ENCODE measurements at places on chromosomes 7 and 10.

DNA sequence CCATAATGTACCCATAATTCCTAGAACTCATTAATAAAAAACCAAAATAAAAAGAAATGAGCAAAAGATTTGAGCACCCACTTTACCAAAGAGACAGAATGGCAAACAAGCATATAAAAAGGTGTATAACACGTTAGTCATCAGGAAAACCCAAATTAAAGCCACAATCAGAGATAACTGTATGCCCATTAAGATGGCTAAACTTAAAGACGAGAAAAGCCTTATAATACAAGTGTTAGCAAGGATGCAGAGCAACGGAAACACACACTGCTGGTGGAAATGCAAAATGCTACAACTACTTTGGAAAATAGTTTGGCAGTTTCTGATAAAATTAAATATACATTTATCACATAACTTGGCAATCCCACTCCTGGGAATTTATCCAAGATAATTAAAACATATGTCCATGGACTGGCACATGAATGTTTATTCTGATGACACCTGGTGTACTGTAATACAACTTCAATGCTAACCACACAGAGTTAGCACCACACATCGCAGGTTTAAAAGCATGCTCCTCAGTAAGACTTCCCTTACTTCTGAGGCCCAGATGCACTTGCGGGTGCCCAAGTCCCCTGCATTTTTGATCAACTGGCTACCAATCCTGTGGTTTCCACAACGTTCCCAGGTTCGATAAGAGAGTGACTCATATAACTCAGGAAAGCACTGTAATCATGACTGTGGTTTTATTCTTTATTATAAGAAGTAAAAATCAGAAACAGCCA lies 158.6 kb downstream of the SNX13 start:
- no peak for DNase-seq

DNA sequence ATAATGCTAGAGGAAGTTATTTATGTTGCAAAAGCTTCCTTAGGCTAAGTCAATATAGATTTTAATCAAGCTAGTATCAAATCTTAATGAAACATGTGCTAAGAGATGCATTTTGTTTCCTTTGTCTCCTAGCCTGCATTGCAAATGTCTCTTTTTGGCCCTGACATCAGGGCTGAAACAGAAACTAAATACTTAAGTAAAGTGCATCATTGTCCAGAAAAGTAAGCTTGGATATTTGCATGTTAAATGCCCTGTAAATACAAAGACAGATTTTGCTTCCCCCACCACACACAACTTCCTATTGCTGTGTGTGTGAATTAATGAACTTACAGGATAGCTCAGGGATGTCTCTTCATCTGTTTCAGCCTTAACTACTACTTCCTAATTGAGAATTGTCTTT lies 10.0 kb upstream of the STAMBPL1 start:
- no peak for DNase-seq

DNA sequence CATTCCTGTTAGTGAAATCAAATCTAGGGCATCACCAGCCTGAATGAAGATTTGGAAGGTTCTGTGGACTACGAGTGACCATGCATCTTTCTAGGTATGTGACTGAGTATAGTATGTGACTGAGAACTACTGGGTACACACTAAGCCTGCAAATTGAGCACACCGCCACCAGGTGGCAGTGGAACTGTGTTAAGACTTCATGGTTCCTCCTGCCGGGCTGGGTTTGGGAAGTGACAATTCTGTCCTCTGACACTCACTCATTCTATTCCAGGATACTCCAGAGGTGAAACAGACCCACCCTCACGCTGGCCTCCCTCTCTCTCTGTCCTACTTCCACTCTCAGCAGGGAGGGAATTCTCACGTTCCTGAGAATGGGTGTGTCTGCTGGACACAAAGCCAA lies 84.0 kb upstream of the TMEM248 start:
- no peak for DNase-seq

- DNase-seq = no peak
These were observed 6.5 kb downstream of the AGFG2 start for GRCh38 chr7:100545360-100546128.

DNA sequence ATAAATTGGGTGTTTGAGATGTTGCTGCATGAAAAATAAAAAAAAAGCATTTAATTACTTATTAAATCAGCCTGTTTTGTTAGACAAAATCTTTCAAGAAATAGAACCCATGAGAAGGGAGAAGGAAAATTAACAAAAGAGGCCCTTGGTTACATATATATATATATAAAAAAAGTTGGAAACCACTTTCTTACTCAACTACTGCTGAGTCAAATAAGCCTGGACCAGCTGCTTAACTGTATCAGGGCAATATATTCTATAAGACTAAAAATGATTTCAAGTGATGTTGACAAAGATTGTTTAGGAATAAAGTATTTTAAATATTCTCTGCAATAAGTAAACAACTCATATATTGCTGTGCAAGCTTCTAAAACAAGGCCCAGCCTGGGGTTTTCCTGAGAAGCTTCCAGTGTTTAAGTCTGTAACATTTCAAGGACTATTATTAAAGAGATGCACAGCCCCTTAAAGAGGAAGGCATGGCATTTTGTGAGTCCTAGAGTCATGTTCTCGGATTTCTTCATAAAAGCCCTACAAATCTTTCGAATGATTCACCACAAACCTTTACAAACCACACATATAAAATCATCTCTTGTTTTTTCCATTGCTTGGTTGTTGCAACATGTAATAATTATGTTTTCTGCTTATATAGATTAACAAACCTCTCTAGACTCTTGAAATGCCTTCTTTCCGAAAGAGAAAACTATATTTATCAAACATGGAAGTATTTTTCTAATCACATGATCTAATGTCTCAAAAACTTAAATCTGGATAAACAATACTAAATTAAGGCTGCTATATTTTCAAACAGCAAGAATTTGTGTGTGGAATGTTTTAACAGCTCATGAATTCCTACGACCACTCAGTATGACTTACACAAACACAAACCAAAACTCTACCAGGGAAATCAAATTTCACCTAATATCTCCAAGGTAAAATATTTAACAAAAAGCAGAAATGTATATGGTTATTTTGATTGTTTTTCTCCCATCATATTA lies 14.3 kb downstream of the JAZF1 start:
- DNase-seq = no peak

- no peak for DNase-seq
These were observed 3.7 kb upstream of the MCU start for GRCh38 chr10:72688208-72688651.

- DNase-seq = no peak
These were observed 72.9 kb upstream of the TMEM248 start for GRCh38 chr7:66847879-66848790.

- no peak for DNase-seq
These were observed 149.4 kb upstream of the PRR15 start for GRCh38 chr7:29414216-29414615.

All from NCI-H2081 treated with DMSO at 0.1 percent for 48 hours (cell line).